NCI-H1048 (cell line): ENCODE measurements at places on chromosomes 2 and 18.

DNA sequence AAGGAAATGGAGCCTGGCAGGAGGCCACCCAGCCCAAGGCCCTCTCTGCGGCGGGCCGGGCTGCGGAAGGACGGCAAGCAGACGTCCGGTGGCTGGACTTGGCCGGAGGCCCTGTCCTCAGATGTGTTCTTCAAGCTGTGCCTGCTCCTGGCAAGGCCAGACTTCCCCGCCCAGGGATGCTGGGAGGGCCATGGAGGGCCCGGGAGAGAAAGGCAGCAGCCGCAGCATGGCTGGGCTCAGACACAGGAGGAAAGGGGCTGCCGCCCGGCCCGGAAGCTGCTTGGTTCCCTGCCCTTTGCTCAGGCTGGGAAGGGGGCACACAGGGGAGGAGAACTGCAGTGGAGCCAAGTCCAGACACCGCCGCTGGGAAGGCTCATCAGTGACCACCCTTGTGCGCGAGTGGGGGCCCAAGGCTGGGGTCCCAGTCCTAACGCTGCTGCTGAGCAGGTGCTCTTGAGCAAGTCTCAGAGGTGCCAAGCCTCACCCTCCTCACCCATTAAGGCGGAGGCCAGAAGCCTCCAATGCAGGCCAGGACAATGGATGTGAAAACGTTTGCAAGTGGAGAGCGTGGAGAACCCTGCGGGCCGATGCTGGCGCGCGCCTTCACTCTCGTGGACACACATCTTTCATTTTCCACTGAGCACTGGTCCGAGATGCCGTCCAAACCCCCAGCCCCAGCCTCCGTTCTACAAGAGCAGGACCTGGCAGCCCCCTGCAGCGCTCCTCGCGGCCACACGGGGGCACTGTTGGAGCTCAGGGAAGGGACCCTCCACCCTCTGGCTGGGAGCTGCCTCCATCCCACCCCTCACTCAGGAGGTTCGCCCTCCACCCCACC is 7.9 kb downstream of the CROCC2 start:
- DNase-seq = no peak

DNA sequence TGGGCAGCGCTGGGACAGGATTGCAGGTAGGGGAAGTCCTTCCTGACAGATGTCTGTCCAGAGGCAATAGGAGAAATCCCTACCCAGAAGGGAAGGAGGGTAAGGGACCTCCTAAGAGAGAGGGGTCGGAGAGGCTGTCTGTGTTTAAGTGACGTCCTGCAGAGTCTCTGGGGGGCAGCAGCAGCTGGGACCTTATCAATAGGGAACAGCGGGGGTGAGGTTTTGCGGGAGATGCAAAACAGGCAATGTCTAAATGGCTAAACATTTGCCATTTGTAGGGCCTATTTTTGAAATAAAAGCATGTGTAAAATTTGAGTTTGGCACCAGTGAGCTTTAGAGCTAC is 108.7 kb upstream of the HS6ST1 start:
- DNase-seq = no peak

DNA sequence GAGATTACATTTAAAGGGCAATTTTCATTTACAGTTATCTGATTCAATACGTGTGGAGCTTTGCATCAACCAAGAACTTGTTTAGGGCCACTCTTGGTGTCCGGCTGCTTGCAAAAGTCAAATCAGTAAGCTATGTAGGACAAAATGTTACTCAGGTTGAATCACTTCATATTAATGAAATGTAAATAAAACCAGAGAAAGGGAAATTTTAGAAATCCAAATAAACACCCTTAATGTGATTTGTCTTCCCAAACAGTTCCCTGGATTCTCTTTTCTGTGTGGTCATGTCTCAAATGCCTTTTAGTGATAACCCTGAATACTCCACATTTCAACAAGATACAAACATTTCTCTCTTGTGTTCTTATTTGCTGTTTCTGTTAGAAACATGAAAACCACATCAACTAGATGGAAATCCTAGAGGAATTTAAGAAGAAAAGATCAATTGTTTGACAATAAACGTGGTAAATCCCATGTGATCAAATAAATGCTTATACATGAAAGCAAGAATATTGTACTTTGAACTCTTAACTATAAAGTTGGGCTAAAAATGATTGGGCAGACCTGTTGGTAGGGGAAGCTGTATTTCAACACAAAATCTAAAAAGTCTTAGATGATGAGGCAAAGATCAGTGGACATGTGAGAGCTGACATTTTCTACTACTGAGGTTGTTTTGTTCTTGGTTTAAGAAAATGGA is 101.3 kb downstream of the CDC42EP3 start:
- no peak for DNase-seq

- no peak for DNase-seq
Measured at GRCh38 chr2:104501342-104501741, 352.6 kb upstream of the POU3F3 start.

DNA sequence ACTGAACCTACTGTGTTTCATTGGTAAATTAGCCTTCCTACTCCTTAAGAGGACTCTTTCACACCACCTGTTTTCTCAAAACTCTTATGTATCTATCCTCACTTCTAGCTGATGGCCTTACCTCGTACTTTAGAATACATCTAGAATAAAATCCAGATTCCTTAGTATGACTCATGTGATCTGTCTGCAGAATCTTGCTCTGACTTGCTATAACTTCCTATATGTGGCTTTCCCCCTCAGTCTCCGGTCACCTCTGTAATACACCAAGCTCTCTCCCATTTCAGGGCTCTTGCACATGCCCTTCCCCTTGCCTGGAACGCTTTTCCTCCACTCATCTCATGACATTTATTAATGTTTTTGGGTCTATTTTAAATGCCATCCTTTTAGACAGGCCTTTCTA is 95.6 kb upstream of the LHCGR start:
- no peak for DNase-seq

- no peak for DNase-seq
Measured at GRCh38 chr2:36993841-36994620, 27.7 kb upstream of the STRN start.

- no peak for DNase-seq
Measured at GRCh38 chr2:26380281-26380680, 21.4 kb upstream of the DRC1 start.

DNA sequence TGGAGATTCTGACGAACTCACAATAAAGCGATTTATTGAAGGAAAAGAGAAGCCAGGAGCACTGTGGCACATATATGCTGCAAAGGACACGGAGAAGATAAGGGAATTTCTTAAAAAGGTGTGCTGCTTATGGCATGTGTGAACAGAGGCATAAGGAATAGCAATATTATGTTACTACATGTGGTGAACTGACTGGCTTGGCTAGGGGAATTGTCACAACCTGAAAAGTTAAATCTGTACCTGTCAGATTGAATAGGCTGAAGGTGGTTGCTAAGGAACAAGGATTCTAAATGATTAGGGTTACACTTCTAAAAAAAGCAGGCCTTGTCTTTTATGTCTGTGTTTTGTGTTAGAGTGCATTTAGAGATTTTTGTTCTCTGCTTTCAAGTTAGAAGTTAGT is 48.4 kb downstream of the KDM3A start:
- no peak for DNase-seq

- no peak for DNase-seq
Measured at GRCh38 chr2:11239666-11240462, 84.6 kb downstream of the SLC66A3 start.

DNA sequence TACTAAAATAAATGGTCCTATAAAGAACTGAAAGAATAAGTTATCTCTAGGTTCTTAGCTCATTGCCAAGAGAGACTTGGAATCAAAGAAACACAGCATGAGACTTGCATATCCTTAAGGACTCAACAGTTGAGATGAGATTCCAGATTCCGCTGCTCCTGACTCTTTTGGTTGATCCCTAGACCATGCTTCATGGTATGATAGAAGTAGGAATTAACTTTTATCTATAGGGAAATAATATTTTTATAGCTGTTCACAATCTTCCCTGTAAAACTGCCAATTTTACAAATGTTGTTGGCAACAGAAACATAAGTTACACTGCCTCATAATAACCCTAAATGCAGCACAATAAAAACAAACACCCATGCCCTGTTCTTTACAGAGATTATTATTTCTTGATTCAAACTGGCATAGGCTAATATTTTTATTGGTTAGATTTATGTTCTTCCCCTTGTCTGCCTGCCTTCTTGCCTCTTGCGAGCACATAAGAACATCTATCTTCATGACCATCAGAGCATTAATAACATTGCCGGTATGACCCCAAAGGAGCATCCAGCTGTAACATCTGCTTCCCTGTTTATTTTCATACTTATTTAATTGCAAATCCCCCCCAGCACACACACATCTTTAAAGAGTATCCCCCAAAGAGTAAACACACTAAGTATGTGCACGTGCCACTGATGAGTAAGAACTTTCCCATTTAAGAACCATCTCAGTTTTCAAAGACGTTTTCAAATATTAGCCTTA is 735.7 kb upstream of the SLC8A1 start:
- no peak for DNase-seq

GRCh38 chr2:113134717-113135116 is 7.3 kb downstream of the IL1RN start:
- DNase-seq = no peak

DNA sequence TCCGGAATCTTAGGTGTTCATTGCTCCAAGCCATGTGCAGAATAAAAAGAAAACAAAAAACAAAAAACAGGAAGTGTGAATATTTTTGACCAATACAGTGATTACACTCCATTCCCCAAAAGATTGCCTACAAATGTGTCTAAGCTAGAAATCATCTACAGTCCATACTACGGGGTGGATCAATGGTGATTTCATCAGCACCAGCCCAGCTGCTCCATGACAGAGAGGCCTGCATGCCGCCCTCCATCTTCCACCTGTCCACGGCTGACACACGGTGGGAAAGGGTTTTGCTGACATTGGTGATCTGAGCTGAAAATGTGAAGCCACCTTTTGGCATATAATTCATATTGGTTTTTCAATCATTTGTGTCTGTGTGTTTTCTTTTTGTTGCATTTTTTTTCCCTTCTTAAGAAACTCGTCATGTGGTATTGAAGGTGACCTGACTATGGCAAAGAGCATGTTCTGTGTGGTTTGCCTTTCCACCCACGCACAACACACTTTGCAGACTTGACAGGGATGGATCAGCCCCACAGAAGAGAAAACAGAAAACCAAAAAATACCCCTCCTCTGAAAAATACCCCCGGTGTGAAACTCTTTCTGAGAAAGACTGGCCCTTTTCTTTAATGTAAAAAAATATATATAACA is 533.1 kb downstream of the RNF144A start:
- DNase-seq = no peak

- DNase-seq = no peak
Measured at GRCh38 chr2:3443506-3444084, 64.1 kb downstream of the TRAPPC12 start.

DNA sequence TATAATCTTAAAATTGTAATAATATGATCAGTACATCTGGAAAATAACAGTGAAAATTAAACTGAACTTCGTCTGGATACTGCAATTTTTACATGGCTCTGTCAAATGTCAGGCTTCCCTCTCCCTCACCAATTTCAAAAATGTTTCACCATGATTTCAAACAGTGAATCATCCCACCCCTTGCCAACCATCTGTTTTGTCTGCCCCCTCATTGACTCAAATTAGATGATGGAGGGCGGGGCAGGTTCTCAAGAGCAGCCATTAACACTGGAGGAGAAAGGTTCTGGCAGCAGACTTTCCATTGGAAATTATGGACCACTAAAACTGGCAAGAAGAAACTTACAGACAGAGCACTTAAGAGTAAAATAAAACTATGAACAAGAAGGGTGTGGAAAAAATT is 1195.7 kb upstream of the ZEB2 start:
- DNase-seq = no peak

- no peak for DNase-seq
Measured at GRCh38 chr2:199370150-199370780, 87.5 kb downstream of the SATB2 start.

- DNase-seq = no peak
Measured at GRCh38 chr2:42865884-42866881, 73.8 kb upstream of the HAAO start.

DNA sequence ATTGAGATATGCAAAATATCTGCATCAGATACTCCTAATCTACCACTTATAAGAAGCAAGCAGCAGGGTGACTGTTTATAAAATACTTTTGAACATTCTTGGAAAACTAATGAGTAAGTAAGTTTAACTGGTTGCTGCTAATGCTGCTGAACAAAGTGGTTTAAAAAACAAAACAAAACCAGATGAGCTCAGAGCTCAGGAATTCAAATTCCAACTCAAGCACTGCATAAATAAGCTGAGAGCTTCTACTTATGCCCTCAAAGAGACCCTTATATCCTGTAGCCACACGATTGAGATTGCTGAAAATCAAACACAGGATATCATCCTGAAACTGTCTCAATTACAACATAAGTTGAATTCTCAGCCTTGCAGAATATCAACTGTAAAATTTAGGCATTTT is 62.3 kb upstream of the NYAP2 start:
- DNase-seq = no peak

DNA sequence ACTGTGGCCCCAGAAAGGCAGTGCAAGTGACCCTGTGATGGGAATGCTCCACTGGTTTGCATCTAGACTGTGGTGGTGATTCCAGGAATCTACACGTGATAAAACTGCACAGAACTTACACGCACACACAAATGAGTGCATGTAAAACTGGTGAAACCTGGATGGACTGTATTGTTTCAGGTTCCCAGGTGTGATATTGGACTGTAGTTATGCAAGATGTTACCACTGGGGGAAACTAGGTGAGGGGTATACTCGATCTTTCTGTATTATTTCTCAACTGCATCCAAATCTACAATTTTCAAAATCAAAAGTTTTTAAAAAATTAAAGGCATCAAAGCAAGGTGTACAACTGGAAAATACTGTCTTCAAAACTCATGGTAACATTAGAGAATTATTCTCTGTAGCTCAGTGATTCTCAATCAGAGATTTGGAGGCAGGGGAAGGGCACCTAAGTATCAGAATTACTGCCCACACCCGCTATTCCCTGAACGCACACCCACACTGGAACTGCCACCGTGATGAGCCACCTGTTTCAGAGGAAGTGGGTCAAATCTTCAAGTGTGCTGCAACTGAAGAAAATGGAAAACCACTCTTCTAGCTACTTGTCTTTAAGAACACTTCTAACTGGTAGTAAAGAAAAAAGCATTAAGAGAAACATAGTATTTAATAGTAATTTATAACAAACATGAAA is 26.7 kb downstream of the PTPN2 start:
- DNase-seq = no peak

- DNase-seq = no peak
Measured at GRCh38 chr2:113211226-113212105, 37.7 kb downstream of the PSD4 start.

DNA sequence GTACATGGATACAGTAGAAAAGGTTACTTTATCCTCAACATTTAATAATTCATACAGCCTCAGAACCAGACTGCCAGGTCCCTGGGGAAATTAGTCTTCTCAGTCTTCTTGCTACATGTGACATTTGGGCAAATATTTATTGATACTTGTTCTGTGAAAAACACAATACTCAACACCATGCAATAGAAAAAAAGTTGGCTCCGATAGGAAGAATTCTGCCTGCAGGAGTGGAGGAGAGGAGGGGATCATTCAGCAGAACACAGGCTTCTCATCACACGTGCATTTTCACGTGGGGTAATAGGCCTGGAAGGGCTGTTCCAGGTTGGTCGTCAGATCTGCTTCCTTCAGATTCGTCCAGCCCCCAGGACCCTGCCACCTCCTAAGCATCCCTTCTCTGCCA is 58.4 kb upstream of the ACKR3 start:
- DNase-seq = no peak

GRCh38 chr2:233174137-233174536 is 77.3 kb upstream of the ATG16L1 start:
- no peak for DNase-seq
